ENCODE measurements at places on chromosomes 3 and 15.

DNA sequence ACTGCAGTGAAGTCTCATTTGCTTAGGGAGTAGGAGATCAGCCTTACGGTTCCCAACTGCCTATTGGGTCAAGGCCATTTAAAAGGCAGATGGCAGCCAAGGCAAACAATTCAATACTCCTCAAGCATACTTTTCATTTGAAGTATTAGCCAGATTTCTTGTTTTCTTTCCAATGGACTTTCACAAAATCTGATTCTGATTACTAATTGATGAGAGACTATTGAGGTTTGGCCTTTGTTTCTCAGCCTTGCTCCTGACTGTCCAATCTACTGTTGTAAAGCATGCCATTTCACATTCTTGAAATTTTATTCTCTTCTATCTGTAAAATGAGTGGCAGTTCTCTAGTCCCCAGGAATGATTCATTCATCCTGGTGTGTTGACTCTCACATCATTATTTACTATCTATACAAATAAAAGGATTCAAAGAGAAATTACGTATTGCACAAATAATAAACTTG lies 166.2 kb upstream of the TGFBR2 start:
- no peak for DNase-seq

DNA sequence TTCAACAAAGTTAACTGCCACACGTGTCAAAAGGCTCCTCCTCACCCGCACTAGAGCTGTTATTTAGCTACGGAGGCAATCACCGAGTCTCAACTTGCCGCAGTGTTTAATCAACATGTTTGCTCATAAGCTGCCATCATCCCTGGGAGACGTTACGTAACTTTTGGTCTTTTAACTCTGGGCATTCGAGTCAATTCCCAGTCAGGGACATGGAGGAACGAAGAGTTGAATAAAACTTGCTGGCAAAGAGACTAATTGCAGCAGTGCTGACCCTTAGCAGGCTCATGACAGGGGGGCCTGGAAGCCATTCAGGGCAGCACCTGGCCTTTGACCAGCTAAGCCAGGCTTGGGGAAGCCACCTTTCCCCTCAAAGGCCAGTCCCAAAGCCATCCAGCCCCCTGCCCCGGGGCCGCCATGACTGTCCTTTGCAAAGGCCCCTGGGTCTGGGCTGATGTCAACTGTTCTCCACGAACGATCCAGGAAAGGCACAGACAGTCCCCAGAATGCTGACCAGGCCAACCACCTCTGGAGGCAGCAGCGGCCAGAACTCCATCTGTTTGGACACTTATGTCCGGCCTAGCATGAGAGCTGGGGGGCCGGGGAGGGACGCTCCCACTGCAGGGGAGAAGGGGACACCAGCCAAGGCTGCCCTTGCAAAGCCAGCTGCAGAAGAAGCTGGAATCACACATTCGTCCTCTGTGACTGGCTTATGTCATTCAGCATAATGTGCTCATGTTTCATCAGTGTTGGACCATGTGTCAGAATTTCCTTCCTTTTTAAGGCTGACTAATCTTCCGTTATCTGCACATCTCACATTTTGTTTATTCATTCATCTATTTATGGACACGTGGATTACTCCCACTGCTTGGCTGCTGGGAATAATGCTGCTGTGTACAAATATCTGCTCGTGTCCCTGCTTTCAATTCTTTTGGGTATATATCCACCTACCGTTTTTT lies 43.7 kb downstream of the PCSK6 start:
- no peak for DNase-seq

- DNase-seq: no peak
Measured at GRCh38 chr3:71051893-71052687, 531.4 kb downstream of the FOXP1 start.

DNA sequence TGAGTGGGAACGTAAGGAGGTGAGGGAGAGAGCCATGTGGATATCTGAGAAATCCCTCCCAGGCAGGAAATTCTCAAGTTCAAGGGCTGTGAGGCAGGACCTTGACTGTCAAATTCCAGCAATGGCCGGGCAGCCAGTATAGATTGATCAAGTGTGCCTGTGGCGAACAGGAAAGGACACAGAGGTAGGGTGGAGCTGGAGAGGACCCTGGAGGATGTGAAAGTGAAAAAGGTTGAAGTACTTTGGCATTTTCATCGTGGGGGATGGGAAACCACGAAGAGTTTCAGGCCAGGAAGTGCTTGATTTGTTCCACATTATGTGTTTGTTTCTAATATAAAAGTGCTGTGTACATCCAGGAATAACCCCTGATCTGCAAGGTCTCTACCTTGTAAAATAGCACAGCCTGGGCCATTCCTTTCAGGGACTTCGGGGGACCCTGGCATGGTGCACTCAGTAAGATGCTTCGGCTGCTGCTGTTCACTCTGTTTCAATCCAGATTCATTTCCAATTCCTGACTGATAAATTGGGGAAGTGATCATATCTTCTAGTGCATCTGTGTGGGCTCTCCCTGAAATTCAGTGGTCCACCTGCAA lies 156.6 kb downstream of the MCTP2 start:
- DNase-seq: no peak

DNA sequence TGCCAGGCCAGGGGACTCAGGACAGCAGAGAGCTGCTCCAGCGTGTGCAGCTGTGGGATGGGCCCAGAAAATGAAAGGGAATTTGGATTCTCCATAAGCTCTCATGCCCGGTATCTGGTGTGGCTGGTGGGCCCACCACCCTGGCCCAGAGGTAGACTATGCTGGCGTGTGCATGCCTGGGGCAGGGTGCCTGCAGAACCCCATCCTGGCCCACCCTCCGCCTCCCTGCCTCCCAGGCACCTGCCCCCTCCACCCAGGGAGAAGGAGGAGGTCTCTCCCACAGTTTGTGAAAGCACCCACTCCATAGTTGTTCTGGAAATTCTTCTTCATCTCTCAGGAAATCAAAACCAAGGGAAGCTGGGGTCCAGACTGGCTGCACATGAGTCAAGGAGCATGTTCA lies 112.9 kb downstream of the ADCY5 start:
- DNase-seq: no peak

GRCh38 chr3:14256046-14256445 lies 77.4 kb downstream of the LSM3 start:
- DNase-seq: no peak

GRCh38 chr3:8954938-8955763 lies 8.1 kb downstream of the RAD18 start:
- DNase-seq: no peak

DNA sequence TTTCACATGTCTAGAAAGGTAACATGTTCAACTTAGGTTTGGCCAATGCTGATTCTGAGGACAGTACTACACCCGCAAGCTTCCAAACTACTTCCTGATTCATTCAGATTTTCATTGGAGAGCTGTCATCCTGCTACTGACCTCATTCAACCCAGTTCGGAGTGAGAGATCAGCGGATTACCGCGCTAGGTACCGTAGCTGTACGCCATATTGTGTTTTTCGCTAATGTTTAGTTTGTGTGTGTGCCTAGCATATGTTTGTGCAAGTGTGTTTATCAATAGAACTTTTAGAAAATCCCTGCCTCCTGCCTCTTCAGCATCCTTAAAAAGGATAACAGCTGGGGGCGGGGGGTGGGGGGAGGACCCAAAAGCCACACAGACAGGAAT lies 1.1 kb downstream of the ZBTB20 start:
- DNase-seq: no peak

GRCh38 chr15:47652844-47653243 lies 64.5 kb upstream of the SEMA6D start:
- no peak for DNase-seq

GRCh38 chr3:31187380-31187779 lies 292.9 kb upstream of the GADL1 start:
- no peak for DNase-seq

- DNase-seq: no peak
Measured at GRCh38 chr3:71067977-71068654, 515.4 kb downstream of the FOXP1 start.

- DNase-seq: no peak
Measured at GRCh38 chr3:102092617-102093466, 243.5 kb downstream of the NFKBIZ start.

DNA sequence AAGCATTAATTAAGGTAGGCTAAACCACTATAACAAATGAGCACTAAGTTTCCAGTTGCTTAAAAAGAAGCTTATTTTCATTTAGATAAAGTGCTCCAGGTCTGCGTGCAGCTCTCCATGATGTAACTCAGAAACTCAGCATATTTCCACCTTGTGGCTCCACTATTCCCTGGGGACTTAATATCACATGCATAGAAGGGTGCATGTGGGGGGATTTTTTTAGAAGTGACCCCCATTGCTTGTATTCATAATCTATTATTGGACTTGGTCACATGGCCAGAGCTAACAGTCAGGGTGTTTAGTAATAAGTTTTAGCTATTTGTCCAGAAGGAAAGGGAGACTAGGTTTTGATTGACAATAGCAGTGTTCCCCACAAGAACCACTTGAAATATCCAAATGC lies 86.8 kb downstream of the TMCO5A start:
- DNase-seq: no peak

DNA sequence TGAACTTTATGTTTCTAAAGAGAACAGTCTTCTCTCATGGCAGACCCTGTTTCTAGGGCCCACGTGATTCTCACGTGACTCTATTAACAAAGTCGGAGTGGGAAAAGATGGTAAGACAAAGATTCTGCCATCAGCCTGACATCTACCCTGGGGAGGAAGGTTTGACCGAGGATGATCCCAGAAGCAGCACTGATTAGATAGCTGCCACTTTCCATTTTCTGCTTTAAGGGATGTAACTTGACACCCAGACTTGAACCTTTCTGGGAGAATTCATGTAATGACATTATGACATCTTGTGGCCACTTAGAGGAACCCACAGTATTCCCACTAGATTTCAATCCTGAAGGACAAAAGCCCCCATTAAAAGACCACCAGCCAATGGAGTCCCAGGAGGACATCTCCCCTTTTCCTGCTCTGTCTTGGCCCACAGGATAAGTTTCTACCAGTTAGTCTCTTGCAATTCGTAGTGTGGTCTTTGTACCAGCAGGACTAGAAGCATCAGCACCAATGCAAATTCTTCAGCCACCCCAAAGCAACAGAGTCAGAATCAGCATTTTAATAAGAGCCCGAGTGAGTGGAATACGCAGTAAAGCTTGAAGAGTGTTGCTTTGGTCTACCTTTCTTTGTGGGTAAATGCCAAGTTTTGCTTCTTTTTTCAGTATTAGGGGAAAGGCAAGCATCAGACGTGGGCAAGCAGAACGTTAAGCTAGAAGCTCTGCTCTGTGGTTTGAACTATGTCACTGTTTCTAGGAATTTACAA lies 480.5 kb upstream of the PROK2 start:
- no peak for DNase-seq

- DNase-seq: no peak
Measured at GRCh38 chr3:155026999-155027591, 53.0 kb upstream of the MME start.

DNA sequence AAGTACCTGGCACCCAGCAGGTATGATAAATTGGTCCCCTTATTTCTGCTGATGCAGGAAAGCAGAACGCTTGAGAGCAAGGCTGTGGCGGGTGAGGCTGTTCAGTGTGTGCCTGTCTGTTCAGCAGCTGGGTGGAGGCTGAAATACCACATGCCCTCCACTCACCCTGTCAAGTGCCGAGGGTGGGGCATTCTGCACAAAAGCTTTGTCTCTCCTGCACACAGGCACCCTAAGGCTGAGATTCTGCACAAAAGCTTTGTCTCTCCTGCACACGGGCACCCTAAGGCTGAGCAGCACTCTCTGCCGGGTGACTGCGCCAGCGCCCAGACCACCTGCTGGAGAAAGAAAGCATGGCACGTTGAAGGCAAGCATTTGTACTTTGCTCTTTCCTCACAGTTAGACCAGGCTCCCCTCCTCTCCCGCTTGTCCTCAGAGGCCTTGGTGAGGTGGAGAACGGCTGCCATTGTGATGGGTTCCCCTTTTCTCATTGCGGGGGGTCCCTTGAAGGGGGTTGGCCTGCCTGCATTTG lies 97.5 kb downstream of the BDH1 start:
- no peak for DNase-seq

- no peak for DNase-seq
Measured at GRCh38 chr3:140859592-140860336, 81.9 kb upstream of the SLC25A36 start.

GRCh38 chr15:59594493-59594942 lies 17.1 kb upstream of the GCNT3 start:
- no peak for DNase-seq

- no peak for DNase-seq
Measured at GRCh38 chr3:42302924-42303634, 37.1 kb upstream of the CCK start.

DNA sequence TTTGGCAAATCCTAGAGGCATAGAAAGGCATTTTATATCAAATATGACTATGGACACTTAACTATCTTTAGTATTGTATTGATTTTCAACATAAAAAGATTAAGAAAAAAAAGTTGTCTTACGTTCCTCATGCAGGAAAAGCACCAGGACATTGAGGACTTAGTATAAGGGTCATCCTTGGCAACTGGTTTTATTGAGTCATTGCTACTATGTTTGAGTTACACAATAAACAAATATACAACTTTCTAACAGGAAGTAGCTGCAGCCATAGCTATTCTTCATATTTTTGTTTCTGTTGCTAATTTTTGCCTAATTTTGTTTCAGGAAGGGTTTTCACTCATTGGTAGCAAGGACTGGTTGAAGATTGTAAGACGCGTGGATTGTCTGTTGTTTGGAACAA lies 93.0 kb downstream of the NPTN start:
- DNase-seq: no peak

- no peak for DNase-seq
Measured at GRCh38 chr3:48748754-48749153, 31.7 kb upstream of the IP6K2 start.

DNA sequence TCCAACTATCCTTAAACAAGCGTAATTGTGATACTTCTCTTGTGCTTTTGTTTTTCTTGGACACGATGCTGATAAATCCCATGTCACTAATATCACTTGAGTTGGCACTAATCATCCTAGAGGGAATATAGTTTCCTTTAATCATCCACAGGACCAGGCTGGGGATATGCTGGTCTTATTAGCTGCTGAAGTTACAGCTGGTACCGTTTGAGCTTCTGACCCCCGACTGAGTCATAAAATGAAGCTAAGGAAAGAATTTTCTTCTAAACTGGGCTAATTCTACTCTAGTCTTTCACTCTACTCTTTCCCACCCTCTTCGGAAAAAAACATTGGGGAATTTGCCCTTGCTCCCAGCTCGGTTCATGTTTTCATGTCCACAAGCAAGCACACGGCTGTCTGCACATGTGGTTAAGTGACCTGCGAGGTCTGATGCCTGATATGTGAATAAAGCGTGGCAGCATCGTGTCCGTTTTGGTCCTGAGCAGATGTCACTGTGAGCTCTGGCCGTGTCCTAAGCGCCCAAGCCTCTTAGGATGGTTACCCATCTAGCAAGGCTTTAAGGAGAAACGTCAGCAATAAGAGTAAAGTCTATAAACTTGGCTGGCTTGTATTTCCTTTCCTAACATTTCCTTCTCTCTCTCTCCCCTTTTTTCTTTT lies 223.7 kb downstream of the ITPR1 start:
- no peak for DNase-seq

- DNase-seq: no peak
Measured at GRCh38 chr3:188480011-188480410, 326.1 kb downstream of the LPP start.
